ENCODE measurements at places on chromosomes 16 and 17.

GRCh38 chr16:84098939-84099338 lies 17.8 kb downstream of the MBTPS1 start:
- DNase-seq = no peak

GRCh38 chr17:34166352-34166751 lies 88.7 kb upstream of the CCL2 start:
- DNase-seq = no peak

DNA sequence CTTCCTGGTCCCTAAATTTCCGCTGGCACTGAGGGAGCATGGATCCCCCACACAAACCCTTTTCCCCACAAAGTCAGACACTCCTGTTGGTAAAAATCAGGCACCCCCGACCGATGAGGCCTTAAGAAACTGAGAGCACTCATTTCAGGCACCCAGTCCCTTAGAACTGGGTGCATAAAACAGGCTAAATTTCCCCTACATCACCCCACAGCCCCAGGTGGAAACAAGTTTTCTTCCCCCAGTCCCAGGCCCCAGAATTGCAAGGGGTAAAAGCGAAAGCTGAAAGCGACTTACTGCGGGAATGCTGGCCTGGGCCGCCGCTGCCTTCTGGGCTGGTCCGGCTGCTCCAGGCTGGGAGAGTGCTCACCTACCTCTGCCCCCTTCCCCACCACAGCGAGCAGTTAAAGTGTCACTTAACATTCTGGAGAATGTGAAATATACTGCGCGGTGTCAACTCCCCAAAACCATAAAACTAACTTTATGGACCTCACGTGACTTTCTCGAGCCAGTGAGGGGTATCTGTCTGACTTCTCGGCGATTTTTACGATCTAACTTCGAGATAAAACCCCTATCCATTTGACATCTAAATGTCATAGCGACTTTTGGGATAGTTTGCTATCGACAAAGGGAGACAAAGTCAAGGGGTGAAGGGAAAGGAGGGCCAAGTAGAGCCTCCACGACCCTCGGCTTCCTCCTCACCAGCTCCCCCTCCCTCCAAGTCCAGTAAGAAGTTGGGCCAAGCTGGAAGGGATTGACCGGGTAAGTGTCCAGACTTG lies at the start of gene HOXB3:
Gene HOXB3, minus strand, starts transcription at position 411 of the 776 bp plus-strand sequence. CDS start 37,767 bp downstream, outside the sequence.
- no peak for DNase-seq

- no peak for DNase-seq
Measured at GRCh38 chr17:28773736-28774135, 29.9 kb downstream of the TRAF4 start.

- no peak for DNase-seq
Measured at GRCh38 chr17:81027591-81028505, 7.1 kb upstream of the BAIAP2 start.

GRCh38 chr17:19384723-19385391 lies 2.1 kb downstream of the MFAP4 start:
- peak; percentile 29 for DNase-seq

GRCh38 chr17:12789075-12789480 lies 220 bp upstream of the ARHGAP44 start:
- no peak for DNase-seq

DNA sequence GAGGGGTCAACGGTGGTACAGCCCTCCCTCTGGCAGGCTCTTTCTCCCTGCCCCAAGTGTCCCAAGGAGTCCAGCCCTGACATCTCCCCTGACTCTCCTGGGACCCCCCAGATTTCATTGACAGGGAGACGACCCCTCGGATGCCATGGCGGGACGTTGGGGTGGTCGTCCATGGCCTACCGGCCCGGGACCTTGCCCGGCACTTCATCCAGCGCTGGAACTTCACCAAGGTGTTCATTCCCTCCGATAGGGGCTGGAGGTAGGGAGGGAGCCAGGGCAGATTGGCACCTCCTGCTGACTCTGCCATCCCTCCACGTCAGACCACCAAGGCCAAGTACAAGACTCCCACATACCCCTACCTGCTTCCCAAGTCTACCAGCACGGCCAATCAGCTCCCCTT lies 9.9 kb downstream of the PLD2 start:
- DNase-seq = no peak

- no peak for DNase-seq
Measured at GRCh38 chr17:80237386-80237785, 17.2 kb downstream of the SLC26A11 start.

GRCh38 chr16:54932737-54933254 lies 2.1 kb downstream of the IRX5 start:
- no peak for DNase-seq

DNA sequence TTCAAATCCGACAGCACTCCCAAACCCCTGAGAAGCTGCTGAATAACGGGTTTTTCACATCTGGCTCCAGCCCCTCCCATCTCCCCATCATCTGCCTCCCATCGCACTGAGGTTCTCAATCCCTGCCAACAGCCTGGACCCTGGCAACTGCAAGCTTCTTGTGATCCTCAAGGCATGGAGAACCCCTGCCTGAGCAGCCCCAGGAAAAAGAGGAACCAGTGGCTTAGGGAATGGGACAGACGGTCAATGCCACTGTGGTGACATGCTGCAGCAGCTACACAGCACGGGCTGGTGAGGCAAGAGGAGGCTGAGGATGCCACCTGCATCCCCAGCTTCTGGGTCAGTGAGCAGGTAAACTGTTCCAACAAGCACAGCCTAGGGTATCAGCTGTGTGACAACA lies 3.3 kb upstream of the MBTPS1 start:
- no peak for DNase-seq

DNA sequence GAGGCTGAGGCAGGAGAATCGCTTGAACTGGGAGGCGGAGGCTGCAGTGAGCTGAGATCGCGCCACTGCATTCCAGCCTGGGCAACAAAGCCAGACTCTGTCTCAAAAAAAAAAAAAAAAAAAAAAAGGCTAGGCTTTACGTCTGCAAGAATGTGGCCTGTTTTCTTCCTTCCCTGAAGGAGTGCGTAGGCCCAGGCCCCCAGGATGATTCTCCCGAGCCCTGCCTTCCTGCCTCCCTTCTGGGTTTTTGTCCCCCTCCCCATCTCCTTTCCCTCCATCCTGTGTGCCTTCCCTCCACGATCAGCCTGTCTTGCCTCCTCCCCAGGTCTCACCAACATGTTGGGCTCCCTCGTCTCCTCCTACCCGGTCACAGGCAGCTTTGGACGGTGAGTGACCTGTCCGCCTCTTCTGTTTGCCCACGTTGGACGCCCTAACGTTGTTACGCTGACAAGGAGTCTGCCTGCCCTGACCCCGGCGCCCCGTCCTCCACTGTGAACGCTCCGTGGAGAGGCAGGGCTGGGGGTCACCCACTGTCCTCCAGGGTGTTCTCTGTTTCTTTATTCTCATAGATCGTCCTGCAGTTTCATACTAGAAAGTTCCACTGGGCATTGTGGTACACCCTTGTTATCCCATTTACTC lies 15.7 kb upstream of the RNF213 start:
- no peak for DNase-seq

GRCh38 chr16:75476817-75477216 lies 12.3 kb upstream of the TMEM170A start:
- DNase-seq = no peak

DNA sequence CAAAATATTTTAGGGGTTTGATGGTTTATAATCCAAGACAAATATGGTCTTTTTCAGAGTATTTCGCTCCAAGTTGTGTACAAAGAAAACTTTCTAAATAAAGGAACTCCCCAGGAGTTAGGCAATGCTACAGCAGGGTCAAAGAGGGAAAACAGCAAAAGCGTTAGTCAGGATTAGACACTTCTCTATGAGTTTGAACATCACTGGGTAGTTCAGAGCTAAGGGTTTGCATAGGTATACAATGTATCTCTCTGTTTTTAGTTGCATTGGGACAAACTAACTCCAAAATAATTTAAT lies 34.8 kb downstream of the FAM20A start:
- no peak for DNase-seq

DNA sequence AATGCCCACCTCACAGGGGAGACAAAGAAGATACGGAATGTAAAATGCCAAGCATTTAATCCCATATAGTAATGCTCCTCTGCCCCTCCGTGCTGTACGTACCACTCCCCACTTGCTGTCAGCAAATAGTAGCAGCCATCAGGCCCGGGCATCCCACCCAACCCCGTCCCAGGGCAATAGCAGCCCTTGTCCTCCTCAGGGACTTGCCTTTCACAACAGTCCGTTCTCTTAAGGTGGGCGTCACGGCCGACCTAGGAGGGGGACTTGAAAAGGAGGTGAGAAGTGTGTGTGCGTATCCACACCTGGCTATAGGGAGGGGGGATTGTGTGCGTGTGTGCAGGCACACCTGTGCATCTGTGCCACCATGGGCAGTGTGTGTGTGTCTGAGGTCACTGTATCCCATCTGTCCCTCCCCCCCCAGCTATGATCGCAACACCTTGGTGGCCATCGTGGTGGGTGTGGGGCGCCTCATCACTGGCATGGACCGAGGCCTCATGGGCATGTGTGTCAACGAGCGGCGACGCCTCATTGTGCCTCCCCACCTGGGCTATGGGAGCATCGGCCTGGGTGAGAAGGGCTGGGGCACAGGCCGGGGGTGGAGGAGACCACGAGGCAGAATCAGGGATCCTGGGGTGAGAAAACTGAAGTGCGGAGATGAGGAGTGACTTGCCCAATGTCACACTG lies 4.0 kb downstream of the FKBP10 start:
- no peak for DNase-seq

DNA sequence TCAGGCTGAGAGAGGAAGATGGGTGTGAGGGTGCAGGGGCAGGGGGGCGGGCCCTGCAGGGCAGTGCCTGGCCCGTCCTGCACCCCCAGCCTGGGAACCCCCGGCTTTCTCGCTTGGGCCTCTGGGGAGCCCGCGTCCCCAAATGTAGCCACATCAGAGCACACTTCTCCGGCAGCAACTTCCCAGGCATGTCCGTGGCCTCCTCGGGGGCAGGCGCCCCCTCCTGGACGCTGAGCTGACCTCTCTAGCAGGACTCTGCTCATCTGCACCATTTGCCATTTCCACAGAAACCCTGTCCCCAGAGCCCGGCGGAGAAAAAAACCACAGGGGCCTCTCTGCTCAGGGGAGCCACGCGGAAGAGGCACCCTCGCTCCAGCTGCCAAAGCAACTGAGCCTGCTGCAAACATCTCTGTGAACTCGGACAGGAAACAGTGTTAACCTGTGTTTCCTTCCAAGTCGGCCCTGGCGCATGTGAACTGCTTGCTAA lies 63.4 kb downstream of the KLHDC4 start:
- peak; percentile 90 for DNase-seq

GRCh38 chr17:80876950-80877728 lies 114.5 kb upstream of the CHMP6 start:
- no peak for DNase-seq

DNA sequence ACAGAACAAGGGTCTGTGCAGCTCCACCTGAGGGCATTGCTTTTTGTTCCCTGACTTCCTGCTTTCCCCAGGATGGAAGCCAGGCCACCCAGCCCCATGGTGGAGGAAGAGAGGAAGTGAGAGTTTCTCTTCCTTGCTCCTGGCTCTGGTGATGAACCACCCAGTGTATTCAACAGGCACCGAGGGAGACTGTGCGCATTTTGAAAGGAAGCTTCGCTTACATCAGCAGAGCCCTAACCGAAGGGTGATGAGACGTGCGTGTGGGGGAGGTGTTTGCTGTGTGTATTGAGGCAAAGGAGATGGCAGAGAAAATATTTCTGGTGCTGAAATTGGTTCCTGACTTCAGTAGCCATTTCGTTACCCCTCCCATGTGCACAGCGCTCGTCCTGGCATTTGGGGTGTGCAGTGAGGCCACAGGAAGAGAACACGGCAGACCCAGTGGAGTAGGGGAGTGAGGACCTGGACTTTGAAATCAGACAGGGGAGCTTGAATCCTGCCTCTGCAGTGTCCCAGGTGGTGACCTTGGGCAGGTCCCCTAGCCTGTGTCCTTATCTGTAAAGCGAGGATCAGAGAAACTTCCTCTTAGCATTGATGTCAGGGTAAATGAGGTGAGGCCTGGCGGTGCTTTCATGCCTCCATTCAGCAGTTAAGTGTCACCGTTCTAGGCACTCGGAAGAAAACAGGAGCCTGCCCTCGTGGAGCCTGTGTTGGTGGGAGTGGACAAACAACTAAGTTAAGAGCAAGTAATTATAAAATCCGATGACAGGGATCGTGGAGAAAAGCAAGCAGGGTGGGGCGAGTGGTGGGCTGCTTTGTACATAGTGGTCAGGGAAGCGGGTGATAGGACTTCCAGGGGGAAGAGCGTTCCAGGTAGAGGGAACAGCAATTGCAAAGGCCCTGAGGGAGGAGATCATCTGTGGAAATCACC lies 7.4 kb downstream of the CMIP start:
- peak; percentile 32 for DNase-seq

DNA sequence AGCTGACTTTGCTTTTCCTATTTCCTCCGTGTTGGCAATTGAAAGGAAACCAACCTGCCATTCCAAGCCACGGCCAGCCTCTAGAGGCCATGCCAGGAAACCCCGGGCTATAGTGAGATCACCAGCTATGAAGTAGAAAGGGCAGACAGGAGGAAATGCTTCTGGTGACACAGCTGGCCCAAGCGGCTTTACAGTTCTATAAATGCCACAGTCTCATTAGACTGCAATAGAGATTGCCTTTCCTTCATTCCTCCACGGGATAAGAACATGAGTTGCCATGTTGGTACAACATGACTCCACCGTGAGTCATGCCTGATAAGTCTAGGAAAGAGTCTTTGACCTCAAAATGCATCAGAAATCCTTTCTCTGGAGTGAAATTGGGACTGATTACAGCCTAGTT lies 384.9 kb downstream of the GRIN2A start:
- DNase-seq = no peak

- no peak for DNase-seq
Measured at GRCh38 chr17:9435165-9435564, 140.5 kb downstream of the STX8 start.

- no peak for DNase-seq
Measured at GRCh38 chr17:48262982-48263730, 155.6 kb downstream of the SNX11 start.

DNA sequence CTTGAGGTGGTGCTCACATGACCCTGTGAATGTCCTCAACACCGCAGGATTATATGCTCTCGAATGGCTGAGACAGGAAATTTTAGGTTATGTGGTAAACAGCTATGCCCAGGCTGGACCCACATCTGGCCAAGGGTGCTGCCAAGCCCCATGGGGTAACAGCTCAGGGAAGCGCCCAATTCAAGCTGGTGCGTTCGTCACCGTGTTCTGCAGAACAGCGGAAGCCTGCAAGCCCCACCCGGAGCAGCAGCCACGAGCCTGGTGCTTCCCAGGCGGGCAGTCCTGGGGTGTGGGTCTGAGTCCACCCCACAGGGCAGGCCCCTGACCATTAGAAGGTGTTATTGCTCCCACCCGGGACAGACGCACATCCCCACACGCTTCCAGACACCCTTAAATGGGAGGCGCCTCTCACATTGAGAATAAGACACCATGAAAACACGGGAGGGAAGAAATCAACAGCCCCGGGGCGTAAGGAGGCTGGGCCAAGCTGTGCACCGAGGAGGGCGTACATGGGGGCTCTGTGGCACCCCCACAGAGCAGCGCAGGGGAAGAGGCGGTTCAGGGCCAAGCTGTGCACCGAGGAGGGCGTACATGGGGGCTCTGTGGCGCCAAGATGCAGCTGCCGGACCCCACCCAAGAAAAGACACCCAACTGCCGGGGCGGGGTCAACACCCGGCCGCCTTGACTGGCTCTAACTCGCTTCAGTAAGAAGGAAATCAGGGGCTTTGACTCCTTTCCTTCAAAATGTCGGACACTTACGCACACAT lies 2.9 kb upstream of the CYBA start:
- no peak for DNase-seq

All from GF-D8 (cell line).